HepG2 (cell line): ENCODE measurements at places on chromosomes 16 and 17.
A peak's percentile ranks its signal among the peaks of the same experiment; 100 is the strongest.

DNA sequence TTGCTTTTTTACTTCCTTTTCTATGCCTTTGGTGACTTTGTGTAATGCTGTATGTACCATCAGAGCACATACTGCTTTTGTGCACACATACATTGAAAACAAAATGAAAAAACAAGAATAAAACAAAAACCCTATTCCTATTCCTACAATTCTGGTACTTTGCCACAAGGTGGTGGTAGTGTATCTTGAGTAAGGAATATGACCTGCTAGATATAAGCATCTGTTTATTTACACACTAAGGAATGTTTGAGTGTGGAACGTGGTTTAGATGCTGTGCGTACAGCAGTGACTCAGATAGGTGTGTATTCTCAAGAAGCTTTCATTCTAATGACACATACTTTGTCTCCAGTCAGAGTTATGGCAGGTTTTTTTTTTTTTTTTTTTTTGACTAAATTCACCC is 606.2 kb downstream of the WWOX start:
- peaks cover 20% of the 10 kb centered on the region for H3K4me1 ChIP-seq
- no peaks in the 10 kb centered on the region for H3K27me3 ChIP-seq
- peak; percentile 82 for DNase-seq
- no peak overlapping the region for H3K4me3 ChIP-seq
- H3K27ac ChIP-seq, result no peak overlapping the region
- H3K36me3 ChIP-seq, result no peaks in the 10 kb centered on the region

DNA sequence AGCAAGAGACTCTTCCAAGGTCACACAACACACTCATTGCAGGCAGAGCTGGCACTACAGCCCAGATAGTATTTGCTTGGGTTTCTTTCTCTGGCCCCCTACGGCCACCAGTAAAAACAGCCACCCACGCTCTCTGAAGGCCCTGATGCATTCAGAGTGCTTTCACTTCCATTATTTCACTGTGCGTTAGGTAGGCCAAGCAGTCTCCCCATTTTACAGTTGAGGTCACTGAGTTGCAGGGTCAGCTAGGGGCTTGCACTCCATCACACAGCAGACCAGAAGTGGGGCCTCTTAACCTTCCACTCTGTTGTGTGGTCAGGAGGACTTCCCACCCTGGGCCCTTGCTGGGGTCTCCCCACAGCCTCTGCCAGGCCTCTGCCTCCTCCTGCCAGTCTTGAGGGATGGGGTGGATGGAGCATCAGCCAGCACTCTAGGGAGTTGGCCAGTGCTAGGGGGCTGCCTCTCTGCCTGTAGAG is 2.5 kb downstream of the TBX21 start:
- H3K36me3 ChIP-seq, result no peaks in the 10 kb centered on the region
- no peak overlapping the region for H3K27ac ChIP-seq
- H3K27me3 ChIP-seq, result peaks cover 28% of the 10 kb centered on the region
- H3K4me3 ChIP-seq, result no peak overlapping the region

DNA sequence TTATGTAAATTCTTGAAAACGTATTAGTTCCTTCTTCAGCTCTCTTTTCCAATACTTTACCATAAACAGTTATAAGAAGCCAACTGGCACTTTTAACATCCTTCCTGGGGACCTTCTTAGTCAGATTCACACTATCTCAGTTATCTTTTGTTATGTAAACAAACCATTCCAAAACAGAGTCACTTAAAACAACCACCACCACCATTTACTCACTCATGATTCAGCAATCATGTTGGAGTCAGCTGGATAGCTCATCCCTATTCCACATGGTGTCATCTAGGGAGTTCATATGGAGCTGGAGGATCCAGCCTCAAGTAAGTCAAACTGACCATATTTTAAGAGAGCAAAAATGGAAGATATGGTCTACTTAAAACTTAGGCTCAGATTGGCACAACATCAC is 240.3 kb upstream of the IRX3 start:
- H3K27ac ChIP-seq, result no peak overlapping the region
- H3K27me3 ChIP-seq, result no peaks in the 10 kb centered on the region
- H3K36me3 ChIP-seq, result no peaks in the 10 kb centered on the region
- H3K4me1 ChIP-seq, result no peaks in the 10 kb centered on the region
- no peak for DNase-seq

- no peak overlapping the region for H3K27ac ChIP-seq
- H3K4me3 ChIP-seq, result no peak overlapping the region
- peaks cover 65% of the 10 kb centered on the region for H3K4me1 ChIP-seq
- H3K27me3 ChIP-seq, result no peaks in the 10 kb centered on the region
These were observed 356.7 kb downstream of the SOX9 start for GRCh38 chr17:72477491-72477890.

DNA sequence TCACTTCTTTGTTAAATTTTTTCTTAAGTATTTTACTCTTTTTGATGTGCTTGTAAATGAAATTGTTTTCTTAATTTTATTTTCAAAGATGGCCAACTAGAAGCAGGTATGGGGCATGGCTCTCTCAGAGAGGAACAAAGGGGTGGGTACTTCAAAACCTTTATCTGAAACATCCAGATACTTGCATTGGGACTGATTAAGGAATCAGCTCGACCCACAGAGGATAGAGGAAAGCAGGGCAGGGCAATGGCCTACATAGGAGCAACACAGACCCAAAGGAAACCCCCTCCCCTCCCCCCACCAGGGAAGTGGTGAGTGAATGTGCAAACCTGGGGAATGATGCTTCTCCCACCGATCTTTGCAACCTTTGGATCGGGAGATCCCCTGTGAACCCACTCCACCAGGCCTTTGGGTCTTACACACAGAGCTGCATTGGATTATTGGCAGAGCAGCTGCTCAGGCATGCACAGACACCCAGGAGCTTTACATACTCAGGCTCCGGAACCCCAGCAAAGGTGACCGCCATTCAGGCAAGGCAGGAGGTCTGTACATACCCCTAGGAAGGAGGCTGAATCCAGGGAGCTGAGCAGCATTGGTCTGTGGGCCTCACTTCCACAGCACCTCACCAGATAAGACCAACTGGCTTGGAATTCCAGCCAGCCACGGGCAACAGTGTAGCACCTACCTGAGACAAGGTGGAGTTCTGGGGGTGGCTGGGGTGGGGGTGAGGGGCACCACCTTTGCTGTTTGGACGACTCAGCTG is 3.0 kb upstream of the CCR7 start:
- H3K27me3 ChIP-seq, result peaks cover 2% of the 10 kb centered on the region
- no peak overlapping the region for H3K4me3 ChIP-seq
- no peaks in the 10 kb centered on the region for H3K4me1 ChIP-seq
- H3K27ac ChIP-seq, result no peak overlapping the region

DNA sequence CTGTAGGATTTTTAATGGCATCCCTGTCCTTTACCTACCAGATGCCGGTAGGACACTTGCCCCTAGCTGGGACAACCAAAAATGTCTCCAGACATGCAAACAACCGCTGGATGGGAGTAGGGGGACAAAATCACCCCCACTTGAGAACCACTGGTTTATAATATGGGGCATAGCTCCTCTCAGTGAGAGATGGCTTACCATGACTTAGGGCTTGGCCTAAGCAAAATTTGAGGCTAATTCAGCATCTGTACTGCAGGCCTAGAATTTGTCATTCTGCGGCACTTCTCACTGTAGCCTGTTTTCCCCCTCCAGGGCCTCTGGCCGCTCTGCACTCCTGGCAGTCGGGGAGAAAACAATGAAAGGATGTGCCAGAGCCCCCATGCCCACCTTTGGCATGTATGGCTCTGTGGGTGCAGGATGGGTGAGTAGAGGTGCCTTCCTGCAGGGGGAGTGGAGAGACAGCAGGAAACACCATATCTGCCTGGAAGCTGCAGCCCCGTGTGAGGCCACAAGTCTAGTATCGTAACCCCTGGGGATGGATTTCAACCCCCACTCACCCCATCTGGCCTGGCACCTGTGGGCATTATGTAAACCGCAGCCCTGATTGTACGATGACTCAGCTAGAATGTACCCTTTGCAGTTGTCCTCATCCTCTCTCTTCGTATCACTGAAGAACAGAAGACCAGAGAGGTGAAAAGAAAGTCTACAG is 268.1 kb downstream of the SOX9 start:
- H3K36me3 ChIP-seq, result 0 out of 3 replicates have a peak, but pooled peaks cover 3% of the 10 kb centered on the region
- no peak for DNase-seq
- no peak overlapping the region for H3K27ac ChIP-seq
- H3K4me3 ChIP-seq, result no peak overlapping the region
- no peaks in the 10 kb centered on the region for H3K27me3 ChIP-seq

GRCh38 chr16:58422809-58423208 is 30.5 kb downstream of the GINS3 start:
- peaks cover 16% of the 10 kb centered on the region; the same call in 1 of the 3 replicates for H3K27me3 ChIP-seq
- no peaks in the 10 kb centered on the region for H3K4me1 ChIP-seq
- no peaks in the 10 kb centered on the region for H3K36me3 ChIP-seq
- no peak for DNase-seq
- H3K4me3 ChIP-seq, result no peak overlapping the region

GRCh38 chr16:10282367-10282766 is 100.1 kb upstream of the GRIN2A start:
- peaks cover 2% of the 10 kb centered on the region; the same call in 1 of the 2 replicates for H3K27me3 ChIP-seq
- DNase-seq, result no peak
- no peaks in the 10 kb centered on the region for H3K36me3 ChIP-seq
- H3K4me3 ChIP-seq, result no peak overlapping the region
- no peak overlapping the region for H3K27ac ChIP-seq
- H3K4me1 ChIP-seq, result peaks cover 36% of the 10 kb centered on the region

GRCh38 chr17:40560592-40561293 is 4.5 kb downstream of the CCR7 start:
- peak overlapping the region; percentile 67 for H3K4me3 ChIP-seq
- no peaks in the 10 kb centered on the region for H3K36me3 ChIP-seq

DNA sequence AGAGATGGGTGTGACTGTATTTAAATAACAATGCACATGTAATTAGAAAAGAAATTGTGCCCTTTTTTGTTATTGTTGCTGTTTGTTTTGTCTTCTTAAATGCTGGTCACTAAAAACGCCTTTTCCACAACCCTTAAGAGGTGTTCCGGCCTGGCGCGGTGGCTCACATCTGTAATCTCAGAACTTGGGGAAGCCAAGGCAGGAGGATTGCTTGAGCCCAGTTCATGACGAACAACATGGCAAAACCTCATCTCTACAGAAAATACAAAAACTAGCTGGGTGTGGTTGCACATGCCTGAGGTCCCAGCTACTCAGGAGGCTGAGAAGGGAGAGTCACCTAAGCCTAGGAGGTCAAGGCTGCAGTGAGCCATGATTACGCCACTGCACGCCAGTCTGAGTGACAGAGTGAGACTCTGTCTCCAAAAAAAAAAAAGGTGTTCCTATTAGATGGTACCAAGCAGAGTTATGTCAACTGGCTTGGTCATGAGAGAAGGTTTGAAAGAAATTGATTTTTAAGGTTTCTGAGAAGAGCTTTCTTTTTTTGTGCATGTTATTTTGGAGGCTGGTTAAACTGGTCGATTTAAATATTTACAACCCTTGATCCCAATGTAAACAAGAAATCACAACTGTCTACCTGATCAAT is 23.5 kb upstream of the RFFL start:
- H3K36me3 ChIP-seq, result no peaks in the 10 kb centered on the region; the same call in 1 of the 2 replicates
- no peaks in the 10 kb centered on the region for H3K27me3 ChIP-seq
- H3K4me1 ChIP-seq, result peaks cover 63% of the 10 kb centered on the region
- H3K4me3 ChIP-seq, result peak overlapping the region; percentile 71

DNA sequence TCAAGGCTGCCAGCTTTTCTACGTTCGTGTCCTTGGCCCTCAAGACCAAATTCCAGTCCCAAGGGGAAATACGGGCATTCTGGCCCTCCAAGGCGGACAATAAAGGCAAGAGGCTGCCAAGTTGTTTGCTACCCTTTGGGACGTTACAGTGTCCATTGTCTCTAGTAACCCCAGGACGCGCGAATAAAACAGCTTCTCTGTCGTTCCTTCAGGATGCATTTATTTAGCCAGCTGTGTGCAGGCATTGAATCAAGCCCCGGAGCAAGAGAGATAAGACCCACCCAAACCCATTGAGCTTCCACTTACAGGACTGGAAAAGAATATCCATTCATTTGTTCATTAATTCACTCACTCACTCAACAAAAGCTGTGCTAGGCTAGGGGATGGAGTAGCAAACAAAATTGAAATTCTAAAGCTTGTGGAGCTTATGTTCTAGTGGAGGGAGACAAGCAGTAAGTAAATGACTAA is 656 bp downstream of the MRPL58 start:
- no peak for DNase-seq
- peaks cover 28% of the 10 kb centered on the region for H3K4me1 ChIP-seq
- peak overlapping the region; percentile 71 for H3K4me3 ChIP-seq
- peak overlapping the region; percentile 85 for H3K27ac ChIP-seq
- no peaks in the 10 kb centered on the region; the same call in 1 of the 3 replicates for H3K27me3 ChIP-seq

- H3K36me3 ChIP-seq, result no peaks in the 10 kb centered on the region
- H3K4me1 ChIP-seq, result peaks cover 12% of the 10 kb centered on the region; the same call in 1 of the 2 replicates
- no peaks in the 10 kb centered on the region for H3K27me3 ChIP-seq
- H3K27ac ChIP-seq, result no peak overlapping the region
These were observed 56.9 kb upstream of the TEKT3 start for GRCh38 chr17:15398291-15398690.

DNA sequence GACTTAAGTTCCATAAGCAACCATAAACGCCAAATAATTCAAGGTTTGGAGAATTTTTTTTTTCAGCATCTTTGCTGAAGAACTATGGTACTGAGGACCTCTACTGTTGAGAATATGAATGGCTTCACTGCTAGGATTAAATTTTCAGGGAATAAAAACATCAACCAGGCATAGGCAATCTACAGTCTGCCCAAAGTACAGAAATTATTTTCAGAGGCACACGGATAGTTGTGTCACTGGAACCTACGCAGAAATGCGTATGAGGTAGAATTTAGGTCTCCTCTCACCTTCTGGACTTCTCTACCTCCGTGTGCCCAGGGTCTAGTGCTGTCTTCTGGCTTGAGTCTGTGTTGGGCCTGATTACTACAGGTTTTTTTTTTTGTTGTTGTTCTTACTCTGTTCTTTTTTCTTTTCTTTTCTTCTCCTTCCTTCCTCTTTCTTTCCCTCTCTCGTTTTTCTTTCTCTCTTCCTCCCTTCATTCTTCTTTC is 39.7 kb downstream of the NACA2 start:
- peaks cover 7% of the 10 kb centered on the region for H3K4me1 ChIP-seq
- no peak overlapping the region for H3K4me3 ChIP-seq
- peak; percentile 62 for DNase-seq
- H3K36me3 ChIP-seq, result no peaks in the 10 kb centered on the region
- H3K27me3 ChIP-seq, result no peaks in the 10 kb centered on the region; the same call in 2 of the 3 replicates
- no peak overlapping the region for H3K27ac ChIP-seq

- peaks cover 1% of the 10 kb centered on the region; the same call in 1 of the 3 replicates for H3K36me3 ChIP-seq
- DNase-seq, result peak; percentile 71
- H3K4me1 ChIP-seq, result peaks cover 69% of the 10 kb centered on the region
- no peak overlapping the region for H3K4me3 ChIP-seq
- H3K27me3 ChIP-seq, result no peaks in the 10 kb centered on the region; the same call in 2 of the 3 replicates
These were observed 2.8 kb upstream of the PPP1R27 start for GRCh38 chr17:81837641-81838040.

DNA sequence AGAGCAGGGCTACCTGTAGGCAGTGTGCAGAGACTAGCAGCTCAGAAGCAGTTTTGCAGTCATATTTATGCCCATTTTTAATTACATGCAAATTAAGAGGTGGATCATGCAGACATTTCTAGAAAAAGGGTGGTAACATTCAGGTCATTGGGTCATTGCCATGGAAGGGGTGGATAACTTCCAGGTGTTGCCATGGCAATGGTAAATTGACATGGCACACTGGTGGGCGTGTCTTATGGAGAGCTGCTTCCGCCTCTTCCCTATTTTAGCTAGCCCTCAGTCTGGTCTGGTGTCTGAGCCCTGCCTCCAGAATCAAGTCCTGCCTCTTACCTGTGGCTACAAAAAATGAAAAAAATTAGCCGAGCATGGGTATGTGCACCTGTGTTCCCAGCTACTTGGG is 2.8 kb upstream of the DNAI2 start:
- H3K4me3 ChIP-seq, result no peak overlapping the region
- no peaks in the 10 kb centered on the region for H3K4me1 ChIP-seq
- no peak overlapping the region for H3K27ac ChIP-seq
- no peak for DNase-seq
- no peaks in the 10 kb centered on the region for H3K36me3 ChIP-seq

- peaks cover 29% of the 10 kb centered on the region for H3K4me1 ChIP-seq
- no peak overlapping the region for H3K4me3 ChIP-seq
- H3K27me3 ChIP-seq, result no peaks in the 10 kb centered on the region
These were observed 20.8 kb downstream of the ABCC1 start for GRCh38 chr16:15970202-15970601.
